Lower leg skin (tissue), 4 donors: ENCODE measurements at places on chromosomes 3 and 15.
A peak's percentile ranks its signal among the peaks of the same experiment; 100 is the strongest.

GRCh38 chr3:116423945-116424344, 21.3 kb downstream of the LSAMP start:
- DNase-seq, result no peak

- no peak for DNase-seq
Observed at GRCh38 chr15:28987337-28987736, 101.6 kb downstream of the APBA2 start.

DNA sequence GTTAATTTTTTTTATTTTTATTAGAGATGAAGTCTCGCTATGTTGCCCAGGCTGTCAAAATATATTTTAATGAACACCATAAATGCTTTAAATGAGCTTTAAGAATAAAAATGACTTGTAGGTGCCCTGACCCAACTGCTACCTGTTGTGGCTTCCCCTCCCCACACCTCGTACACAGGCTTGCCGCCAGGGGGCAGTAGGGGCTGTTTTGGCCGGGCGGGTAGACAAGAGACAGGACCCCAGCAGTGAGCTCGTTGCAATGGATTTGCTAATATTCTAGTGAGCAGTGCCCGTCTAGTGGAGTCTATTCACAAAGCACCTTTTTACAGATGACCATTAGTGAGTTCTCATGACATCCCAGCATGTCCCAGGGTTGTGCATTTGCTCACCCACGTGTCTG, 418.1 kb downstream of the OCA2 start:
- DNase-seq, result no peak

GRCh38 chr3:151210676-151211381, 7.8 kb upstream of the GPR171 start:
- DNase-seq, result no peak

- DNase-seq, result no peak
Observed at GRCh38 chr3:129954514-129954913, 20.0 kb upstream of the TRH start.

GRCh38 chr15:64247906-64248541, 85.2 kb upstream of the PPIB start:
- no peak for DNase-seq

- no peak for DNase-seq
Observed at GRCh38 chr3:21170964-21171363, 580.0 kb downstream of the ZNF385D start.

- DNase-seq, result no peak
Observed at GRCh38 chr3:9408546-9408945, 11.1 kb downstream of the SETD5 start.

DNA sequence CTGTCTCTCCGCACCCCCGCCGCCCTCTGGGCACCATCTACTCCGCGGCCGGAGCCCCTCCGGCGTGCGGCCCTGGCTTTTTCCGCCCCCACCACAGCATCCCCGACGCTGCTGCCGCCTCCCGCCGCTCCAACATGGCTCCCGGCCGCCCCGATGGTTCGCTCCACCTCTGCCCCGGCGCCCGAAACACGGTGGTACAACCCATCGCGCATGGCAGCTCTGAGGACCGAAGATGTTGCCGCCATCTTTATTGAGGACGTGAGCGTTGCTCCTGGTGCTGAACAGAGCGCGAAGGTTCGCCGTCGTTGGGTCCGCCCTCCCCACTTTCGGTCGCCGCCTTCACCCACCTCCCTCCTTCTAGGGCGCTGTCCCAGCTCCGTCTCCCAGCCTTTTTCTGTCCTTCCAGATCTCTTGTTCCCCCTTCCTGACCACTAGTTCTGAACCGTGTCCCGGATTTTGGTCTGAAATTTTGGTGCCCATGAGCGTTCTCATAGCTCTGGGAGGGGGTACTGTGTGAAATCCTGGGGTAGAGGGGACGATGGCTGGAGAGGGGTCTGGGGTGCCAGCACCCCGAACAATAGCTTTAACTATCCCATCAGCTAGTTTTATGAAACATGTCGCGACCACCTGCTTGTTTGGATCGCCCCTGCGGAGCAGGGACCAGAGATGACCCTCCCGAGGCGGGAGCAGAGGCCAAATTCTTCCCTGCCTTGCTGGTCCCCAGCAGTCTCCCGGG, at the start of gene CELSR3:
Gene CELSR3, minus strand, starts transcription at position 134 of the 736 bp plus-strand sequence. CDS start 252 bp downstream, outside the sequence.
- peak; percentile 44 for DNase-seq

DNA sequence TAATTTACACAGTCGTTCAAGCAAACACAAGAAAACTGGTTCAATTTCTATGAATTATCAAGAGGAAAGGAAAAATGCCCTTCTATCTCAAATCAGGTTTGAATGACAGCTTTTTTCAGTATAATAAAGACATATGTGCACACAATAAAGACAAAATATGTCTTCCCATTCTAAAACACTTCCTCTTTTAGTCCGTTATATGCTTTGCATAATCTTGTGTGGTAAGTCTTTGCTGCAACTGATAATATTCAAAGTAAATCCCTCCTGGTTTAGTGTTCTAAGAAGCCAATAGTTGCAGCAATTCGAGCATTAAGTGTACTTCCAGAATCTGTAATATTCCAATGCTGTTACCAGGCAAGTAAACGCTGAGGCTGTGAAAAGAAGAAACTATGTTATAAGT, 43.7 kb upstream of the MAPKBP1 start:
- no peak for DNase-seq

GRCh38 chr3:55538158-55538557, 51.1 kb upstream of the WNT5A start:
- no peak for DNase-seq

DNA sequence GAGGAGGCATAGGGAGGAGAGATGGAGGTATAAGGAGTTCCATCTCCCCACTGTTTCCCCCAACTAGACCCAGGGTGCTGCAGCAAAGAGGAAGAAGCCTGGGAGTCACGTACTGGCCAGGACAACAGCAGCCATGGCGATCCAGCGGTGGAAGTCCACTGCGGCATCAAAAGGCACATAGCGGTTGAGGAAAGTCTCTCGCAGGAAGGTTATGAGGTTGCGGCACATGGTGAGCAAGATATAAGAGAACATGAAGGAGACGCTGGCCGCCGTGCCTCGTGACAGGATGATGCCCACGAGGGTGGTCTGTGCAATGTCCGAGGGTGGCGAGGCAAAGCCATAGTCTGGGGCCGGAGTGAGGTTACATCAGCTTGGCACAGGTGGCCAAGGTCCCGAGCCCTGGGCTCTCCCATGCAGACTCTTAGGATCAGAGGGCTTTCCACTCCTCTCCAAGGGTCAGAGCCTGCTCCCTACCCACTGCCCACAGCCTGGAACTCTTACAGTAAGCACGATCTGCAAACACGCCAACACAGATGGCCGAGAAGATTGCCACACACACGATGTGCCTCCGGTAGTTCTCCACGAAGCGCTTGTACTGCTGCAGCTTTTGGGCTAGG, 14.3 kb downstream of the DUOX2 start:
- no peak for DNase-seq

DNA sequence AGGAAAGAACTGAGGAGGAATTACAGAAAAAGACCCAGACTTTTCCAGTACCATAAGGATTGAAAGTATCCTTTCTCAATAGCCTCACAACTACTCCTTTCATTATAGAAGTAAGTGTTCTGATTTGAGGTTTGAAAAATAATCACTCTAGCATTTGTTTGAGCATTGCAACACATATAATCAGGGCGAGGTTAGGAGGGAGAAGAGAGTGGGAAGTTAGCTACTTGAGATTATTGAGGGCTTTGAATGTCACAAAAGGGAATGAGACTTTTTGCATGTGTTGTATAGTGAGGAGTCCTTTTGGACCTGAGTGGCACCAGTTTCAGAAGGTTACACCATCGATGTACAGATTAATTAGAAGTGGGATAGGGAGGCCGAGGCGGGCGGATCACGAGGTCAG, 65.2 kb upstream of the TNIK start:
- no peak for DNase-seq

DNA sequence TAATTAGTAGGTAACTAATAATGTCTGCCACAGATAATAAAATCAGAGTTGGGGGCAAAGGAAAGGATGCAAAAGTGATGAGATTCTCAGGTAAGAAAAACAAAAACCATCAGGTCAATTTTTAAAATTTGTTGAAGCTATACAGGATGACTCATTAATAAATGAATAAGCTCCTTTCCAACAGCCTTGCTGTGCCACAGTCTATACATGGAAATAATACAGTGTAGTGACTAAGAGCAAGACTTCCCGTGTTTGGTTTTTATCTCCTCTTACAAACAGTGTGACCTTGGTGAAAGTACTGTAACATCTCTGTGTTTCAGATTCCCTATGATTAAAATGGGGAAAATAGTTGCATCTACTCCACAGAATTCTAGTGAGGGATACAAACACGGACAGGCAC, 331.6 kb downstream of the PYDC2 start:
- DNase-seq, result no peak

DNA sequence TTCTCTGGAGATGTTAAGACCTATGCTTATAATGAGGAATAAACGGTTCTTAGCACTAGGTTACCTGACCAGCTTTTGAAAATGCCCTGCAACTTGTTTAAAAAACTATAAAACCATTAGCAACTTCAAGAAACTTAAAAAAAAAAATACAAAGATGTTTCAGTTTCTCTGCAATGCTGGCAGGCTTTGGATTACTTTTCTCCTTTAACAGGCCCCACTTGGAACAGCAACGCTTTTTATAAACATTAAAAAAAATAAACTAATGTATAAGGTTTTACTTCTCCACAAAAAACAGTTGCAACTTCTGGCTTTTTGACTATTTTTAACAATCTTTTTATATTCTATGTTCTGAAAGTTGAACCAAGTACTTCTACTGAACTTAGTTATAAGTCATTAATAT, 1006.7 kb downstream of the ROBO1 start:
- no peak for DNase-seq

DNA sequence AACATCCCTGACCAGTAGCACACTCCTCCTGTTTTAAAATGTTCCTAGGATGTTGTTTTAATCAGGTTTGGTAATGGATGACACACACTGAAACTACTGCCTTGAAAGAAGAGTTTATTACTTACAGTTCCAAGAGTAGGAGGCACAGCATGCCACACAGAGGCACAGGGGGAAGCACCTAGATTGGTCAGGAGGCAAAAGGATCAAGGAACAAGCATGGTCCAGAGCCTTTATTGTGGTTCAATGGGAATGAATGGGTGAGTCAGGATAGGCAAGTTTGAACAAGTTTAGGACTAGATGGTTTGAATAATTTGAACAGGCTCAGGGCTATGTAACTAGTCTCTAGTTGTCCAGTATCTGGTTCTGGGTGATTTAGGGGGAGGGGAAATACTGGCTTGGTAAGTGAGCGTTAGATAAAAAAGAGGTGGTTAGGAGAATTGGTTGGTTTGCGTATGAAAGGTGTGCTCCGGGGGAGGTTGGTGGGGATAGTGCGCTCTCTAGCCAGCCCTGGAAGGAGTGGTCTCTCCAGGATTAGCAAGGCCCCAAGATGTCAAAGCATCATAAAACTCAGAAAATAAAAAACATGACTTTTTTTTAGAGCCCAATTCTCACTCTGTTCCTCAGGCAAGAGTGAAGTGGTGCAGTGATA, 35.1 kb downstream of the TMOD3 start:
- no peak for DNase-seq

DNA sequence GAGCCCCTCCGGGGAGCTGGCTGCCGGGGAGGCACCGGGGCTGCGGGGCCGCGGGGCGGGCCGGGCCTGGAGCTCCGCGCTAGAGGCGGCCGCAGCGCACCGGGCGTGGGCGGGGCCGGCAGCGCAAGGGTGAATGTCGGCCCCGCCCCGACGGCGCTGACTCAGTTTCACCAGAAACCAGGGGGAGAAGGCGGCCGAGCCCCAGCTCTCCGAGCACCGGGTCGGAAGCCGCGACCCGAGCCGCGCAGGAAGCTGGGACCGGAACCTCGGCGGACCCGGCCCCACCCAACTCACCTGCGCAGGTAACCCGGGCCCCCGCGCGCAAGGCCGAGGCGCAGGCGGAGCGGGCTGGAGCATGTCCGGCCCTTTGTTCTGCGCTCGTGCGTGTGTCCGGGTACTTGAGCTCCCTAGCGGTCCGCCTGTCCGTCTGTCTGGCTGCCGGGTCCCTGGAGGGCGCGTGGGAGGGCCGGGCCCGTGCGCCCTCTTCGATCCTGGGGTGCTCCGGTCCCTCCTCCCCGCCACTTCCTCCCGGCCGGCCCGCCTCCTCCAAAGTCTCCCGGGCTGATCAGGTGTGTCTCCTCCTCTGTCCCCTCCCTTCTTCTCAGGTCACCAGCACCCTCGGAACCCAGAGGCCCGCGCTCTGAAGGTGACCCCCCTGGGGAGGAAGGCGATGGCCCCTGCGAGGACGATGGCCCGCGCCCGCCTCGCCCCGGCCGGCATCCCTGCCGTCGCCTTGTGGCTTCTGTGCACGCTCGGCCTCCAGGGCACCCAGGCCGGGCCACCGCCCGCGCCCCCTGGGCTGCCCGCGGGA, at the start of gene SPINT1:
Gene SPINT1, plus strand, starts transcription at position 164 of the 811 bp plus-strand sequence. Its CDS starts 507 bp downstream, at position 671.
- no peak for DNase-seq

- DNase-seq, result no peak
Observed at GRCh38 chr15:59205839-59206622, 612 bp upstream of the LDHAL6B start.

DNA sequence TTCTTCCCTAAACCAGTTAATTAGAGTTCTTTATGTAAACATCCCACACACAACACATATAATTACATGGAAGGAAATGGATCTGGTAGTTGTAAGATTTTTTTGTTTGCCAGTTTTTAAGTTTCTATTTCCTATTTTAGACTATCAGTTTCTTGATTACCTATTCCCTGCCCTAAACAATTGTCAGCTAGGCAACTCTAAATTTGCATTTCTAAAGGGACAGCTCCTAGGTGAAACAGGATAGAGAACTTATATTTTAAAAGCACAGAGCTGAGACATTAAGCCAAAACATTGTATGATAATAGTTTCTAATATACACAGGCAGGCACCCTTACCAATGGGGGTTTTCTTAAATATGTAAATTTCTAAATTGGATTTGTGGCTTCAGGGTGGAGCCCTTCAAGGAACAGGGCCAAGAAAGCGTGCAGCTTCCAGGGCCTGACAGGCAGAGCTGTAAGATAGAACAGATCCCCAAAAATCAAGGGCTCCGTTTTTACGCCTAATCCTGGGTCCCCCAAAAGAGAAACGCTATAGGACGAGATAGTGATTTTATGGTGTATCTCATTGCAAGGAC, 8.9 kb downstream of the LEKR1 start:
- no peak for DNase-seq

DNA sequence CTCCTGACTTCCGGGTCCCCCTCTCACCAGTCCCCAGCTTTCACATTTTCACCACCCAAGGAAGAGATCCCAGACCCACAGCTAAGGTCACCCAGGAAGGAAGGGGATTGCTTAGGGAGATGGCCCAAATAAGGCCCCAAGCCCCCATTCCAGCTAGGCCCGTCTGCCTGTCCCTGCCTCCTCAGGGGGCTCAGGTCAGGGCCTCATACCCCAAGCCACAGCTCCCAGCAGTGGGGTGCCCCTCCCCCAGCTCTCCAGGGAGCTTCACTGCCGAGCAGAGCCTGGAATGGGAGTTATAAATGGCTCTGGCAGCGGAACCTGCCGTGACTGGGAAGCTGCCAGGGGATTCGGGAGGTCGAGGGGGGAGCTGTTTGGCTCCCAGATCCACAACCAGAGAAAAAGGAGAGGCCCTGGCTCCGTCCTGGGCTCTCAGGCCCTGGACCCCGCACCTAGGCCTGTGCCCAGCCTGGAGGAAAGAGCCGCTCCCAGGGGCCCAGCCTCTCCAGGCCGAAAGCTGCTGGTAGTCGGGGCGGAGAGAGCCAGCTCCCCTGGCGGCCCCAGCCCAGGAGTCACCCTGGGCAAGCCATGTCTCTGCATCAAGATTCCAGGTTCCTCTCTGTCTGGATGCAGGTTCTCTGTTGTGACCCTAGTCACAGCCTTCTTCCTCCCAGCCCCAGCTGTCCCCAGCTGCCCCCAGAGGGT, 550 bp downstream of the CCDC9B start:
- no peak for DNase-seq
